ENCODE measurements at places on chromosomes 5 and 9. TPM values are rescaled to one million over a fixed set of nuclear protein-coding genes. Genes with fewer than 3 reads are reported as not detected.

Gene S100Z
- not detected for total RNA-seq

Gene SEMA6A
- 0.20 TPM for total RNA-seq

Gene GCNT4
- 0.39 TPM for total RNA-seq

Gene ARL15
- total RNA-seq, result 14.7 TPM

Gene DNAH5
- 0.39 TPM for total RNA-seq

Gene CCNI2
- not detected for total RNA-seq

Gene ADAMTS2
- 39.7 TPM for total RNA-seq

Gene FOXI1
- total RNA-seq, result not detected

Gene ARHGEF28
- 1.1 TPM for total RNA-seq

Gene CRHBP
- not detected for total RNA-seq

Gene DDX4
- not detected for total RNA-seq

Gene MXD3
- total RNA-seq, result 8.8 TPM

Gene MRNIP
- total RNA-seq, result 11.4 TPM

Gene AHRR
- total RNA-seq, result 26.4 TPM

Gene C5orf58
- not detected for total RNA-seq

Gene SEMA5A
- 11.0 TPM for total RNA-seq

Gene HK3
- total RNA-seq, result not detected

Gene SVEP1
- total RNA-seq, result 16.4 TPM

Gene SPATA9
- not detected for total RNA-seq

Gene JAK2
- total RNA-seq, result 5.9 TPM

Gene PHYHD1
- total RNA-seq, result 11.4 TPM

Gene C9orf50
- total RNA-seq, result not detected

Gene QRFP
- total RNA-seq, result not detected

Gene PLPP7
- 13.6 TPM for total RNA-seq

Gene PCDHGB7
- 5.9 TPM for total RNA-seq

Gene DAPK1
- 5.1 TPM for total RNA-seq

Gene SNCB
- total RNA-seq, result not detected

Gene MINAR2
- total RNA-seq, result not detected

Gene ENTPD8
- not detected for total RNA-seq
